ENCODE measurements at places on chromosomes 6 and 20. TPM values are rescaled to one million over a fixed set of nuclear protein-coding genes. Genes with fewer than 3 reads are reported as not detected.

GRCh38 chr6:72819609-72820008 is 197.7 kb downstream of the KCNQ5 start:
- no peak for DNase-seq

DNA sequence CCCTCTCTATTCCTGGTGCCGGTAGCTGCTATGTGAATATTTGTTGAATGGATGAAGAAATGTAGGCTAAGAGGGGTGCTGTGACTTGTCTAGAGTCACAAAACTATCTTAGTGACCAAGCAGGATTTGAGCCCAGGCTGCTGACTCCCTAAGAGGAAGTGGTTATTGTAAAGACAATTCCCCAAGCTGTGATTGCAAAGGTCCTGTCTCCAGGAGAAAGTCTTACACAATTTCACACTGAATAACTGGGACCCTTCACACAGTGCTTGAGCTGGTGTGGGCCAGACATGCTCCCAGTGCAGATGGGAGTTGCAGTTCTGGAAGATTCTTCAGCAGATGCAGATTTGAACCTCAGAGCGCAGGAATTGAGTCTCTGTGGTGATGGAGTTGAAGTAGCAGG is 38.1 kb downstream of the IYD start:
- DNase-seq = no peak

- DNase-seq = no peak
Observed at GRCh38 chr6:16635810-16636602, 125.3 kb downstream of the ATXN1 start.

- DNase-seq = peak; percentile 60
Observed at GRCh38 chr20:63567386-63568169, 6.5 kb downstream of the HELZ2 start.

- no peak for DNase-seq
Observed at GRCh38 chr6:112268654-112269053, 14.3 kb upstream of the LAMA4 start.

GRCh38 chr6:151723152-151723551 is 84.3 kb upstream of the ESR1 start:
- DNase-seq = peak; percentile 46

DNA sequence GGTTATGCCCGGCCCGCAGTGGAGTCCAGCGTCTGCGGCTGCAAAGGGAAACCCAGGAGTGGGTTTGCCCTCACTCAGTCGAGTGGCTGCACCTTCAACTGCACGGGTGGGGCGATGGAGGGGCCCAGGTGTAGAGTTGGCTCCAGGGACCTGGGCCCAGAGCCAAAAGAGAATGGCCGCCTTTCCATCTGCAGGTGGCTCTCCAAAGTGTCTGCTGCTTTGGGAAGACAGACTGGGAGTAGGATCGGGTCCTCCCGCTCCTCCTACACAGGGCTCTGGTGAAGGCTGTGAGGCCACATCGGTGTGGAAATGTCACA is 80.1 kb downstream of the PTPN1 start:
- no peak for DNase-seq

- no peak for DNase-seq
Observed at GRCh38 chr20:8935878-8936277, 133.0 kb upstream of the PLCB4 start.

The TMEM170B gene
- 0.39 TPM for total RNA-seq

The MAN1A1 gene
- total RNA-seq = 18.6 TPM

The BPIFA1 gene
- not detected for total RNA-seq

Measured in activated naive CD4-positive, alpha-beta T cell treated with anti-CD3 and anti-CD28 coated beads, Interleukin-2, amount 50 U/mL, for 72 hours (primary cell).